ENCODE measurements at places on chromosomes 1 and 21.

DNA sequence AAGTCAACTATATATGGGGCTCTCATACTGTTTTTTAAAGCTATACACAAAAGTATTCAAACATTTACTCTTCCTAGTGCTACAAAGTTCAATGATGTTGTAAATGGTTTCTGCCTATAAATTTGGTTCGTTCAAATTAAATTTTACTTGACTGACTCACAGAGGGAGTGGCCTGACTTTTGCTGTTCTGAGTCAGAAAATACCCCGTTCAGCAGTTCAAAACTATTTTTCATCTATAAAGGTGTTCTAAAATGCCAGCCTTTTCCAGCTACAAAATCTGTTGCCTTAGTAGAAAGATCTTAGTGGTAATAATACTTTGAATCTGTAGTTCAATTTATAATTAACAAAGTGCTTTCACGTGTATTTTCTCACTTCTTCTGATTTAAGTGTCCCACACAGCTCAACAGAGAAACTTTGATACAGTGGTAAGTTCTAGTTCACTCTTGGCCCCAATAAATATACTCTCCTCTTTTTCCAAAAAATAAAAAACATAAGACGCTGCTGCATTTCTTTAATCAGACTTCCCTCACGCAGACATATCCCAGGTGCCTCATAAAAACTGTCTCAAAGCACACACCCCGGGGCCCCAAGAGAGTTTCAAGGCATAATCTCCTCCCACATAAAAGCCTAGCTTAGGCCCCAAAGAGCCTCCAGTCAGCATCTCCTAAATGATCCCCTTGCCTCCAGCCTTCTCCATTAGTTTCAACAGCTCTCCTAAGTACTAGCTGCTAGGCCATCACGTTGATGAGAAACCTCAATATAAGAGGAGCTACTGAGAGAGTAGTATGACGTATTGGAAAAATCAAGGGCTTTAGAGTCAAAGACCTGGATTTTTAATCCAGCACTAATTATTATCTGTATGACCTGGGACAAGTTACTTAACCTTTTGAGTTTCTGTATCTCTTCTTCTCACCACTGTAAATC is 3.2 kb downstream of the PTP4A2 start:
- DNase-seq: no peak

GRCh38 chr1:48869116-48869893 is 92.6 kb upstream of the BEND5 start:
- no peak for DNase-seq

GRCh38 chr1:156856282-156856785 is 2.6 kb downstream of the INSRR start:
- no peak for DNase-seq

DNA sequence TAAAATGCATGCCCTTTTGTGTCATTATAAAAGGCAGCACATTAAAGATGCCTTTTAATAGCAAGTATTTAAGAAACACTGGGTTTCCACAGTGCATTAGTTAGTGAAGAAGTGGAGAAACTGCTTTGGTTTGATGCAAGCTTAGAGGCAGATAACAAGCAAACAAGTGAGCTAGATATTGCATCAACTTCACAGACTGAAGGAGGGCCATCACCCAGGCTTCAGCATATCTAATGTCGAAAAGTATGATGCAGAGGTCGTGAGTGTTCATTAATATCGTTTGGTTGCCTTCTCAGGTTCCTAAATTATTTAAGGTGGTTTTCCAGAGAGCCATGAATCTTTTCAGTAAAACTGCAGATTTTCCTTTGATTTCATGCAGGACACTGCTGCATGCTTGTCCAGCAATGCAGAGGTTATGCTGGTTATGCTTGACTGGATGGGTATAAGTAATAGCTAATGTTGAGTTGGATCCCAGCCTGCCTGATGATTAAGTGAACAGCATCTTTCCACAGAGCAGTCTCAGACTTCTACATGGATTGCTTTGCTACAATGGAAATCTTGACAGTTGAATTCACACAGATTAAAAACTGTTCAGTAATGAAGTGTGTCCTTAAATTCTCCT is 69.7 kb upstream of the IPO9 start:
- DNase-seq: no peak

DNA sequence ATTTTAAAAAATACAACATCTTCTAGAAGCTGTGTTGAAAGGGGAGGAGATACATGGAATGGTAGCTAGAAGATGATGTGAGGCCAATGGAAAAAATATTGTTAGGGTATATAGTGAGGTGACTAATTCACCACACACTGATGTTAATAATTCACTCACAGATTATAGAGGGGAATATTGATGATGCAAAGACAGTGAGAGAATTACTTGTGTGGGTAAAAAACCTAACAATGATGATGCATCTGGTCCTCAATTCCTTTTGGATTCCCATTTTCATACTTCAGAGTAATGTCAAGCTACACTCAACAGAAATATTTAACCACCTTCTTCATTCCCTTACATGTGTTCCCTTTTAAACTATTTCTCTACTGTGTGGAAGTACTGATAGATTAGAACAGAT is 169.5 kb upstream of the DPYD start:
- no peak for DNase-seq

- no peak for DNase-seq
Observed at GRCh38 chr1:192489748-192490147, 85.8 kb upstream of the RGS1 start.

- no peak for DNase-seq
Observed at GRCh38 chr1:226211181-226211821, 12.2 kb upstream of the MIXL1 start.

- no peak for DNase-seq
Observed at GRCh38 chr1:150902751-150903150, 15.8 kb downstream of the CTXND2 start.

GRCh38 chr21:28509031-28509430 is 483.6 kb downstream of the LTN1 start:
- DNase-seq: no peak

DNA sequence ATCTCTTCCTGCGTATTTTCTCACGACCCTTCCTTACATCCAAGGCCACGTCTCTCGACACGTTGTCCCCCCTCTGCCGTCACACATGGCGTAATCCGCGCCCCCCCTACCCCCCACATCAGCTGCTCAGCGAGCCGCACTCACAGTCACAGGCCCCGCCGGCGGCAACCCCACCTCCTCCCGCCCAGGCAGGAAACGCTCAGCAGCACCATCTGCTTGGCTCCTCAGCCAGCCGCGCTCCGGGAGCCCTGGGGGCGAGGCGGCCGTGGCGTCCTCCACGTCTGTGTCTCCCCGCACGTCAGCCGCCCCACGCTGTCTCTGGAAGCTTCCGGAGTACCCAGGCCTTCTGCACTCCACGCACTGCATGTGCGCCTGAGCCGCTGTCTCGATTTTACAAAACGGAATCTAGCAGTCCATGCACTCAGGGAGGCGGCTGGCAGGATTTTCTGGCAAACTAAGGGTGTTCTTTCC is 64.6 kb downstream of the SIK1 start:
- peak; percentile 69 for DNase-seq

Data from activated CD4-positive, CD25-positive, alpha-beta regulatory T cell treated with anti-CD3 and anti-CD28 coated beads, Interleukin-2, amount 50 U/mL, for 72 hours (primary cell).